Neural progenitor cell (in vitro differentiated cells): ENCODE measurements at places on chromosomes 3 and 15. TPM values are rescaled to one million over a fixed set of nuclear protein-coding genes. Genes with fewer than 3 reads are reported as not detected.

Gene STAB1
- total RNA-seq, result 0.06 TPM in 1 of 2 replicates, not detected in the other

Gene SPSB4
- total RNA-seq, result 4.9 and 10.7 TPM in 2 replicates

Gene PLSCR5
- total RNA-seq, result not detected in 2 replicates

Gene RARB
- total RNA-seq, result 1.4 and 1.8 TPM in 2 replicates

Gene GPR149
- not detected in 2 replicates for total RNA-seq

Gene GOLGA6A
- 0.04 and 0.59 TPM in 2 replicates for total RNA-seq

Gene POLQ
- total RNA-seq, result 15.6 and 33.2 TPM in 2 replicates

Gene SEMA3B
- total RNA-seq, result 0.80 and 8.6 TPM in 2 replicates

Gene TCAIM
- 22.0 and 31.8 TPM in 2 replicates for total RNA-seq

Gene CDHR4
- 0.12 TPM in 1 of 2 replicates, not detected in the other for total RNA-seq

Gene CDAN1
- 18.7 and 20.2 TPM in 2 replicates for total RNA-seq

Gene AADAC
- total RNA-seq, result not detected in 2 replicates

Gene C3orf70
- 4.7 and 4.8 TPM in 2 replicates for total RNA-seq

Gene LNP1
- total RNA-seq, result 17.9 and 26.5 TPM in 2 replicates

Gene SLC6A11
- total RNA-seq, result 0.86 and 1.2 TPM in 2 replicates

Gene FBXW12
- total RNA-seq, result 0.82 and 1.4 TPM in 2 replicates

Gene GRK7
- 0.03 TPM in 1 of 2 replicates, not detected in the other for total RNA-seq

Gene ZBTB20
- total RNA-seq, result 1.9 and 3.2 TPM in 2 replicates

Gene TGM4
- 0.04 and 0.12 TPM in 2 replicates for total RNA-seq

Gene LRRN1
- 57.9 and 68.8 TPM in 2 replicates for total RNA-seq

Gene INAFM2
- total RNA-seq, result 11.5 and 18.2 TPM in 2 replicates

Gene SLC22A14
- total RNA-seq, result not detected in 2 replicates

Gene ATP10A
- 0.32 and 0.59 TPM in 2 replicates for total RNA-seq

Gene GRAMD2A
- 0.40 and 0.43 TPM in 2 replicates for total RNA-seq

Gene FETUB
- total RNA-seq, result not detected in 2 replicates

Gene IMPG2
- 0.03 and 0.15 TPM in 2 replicates for total RNA-seq

Gene CSPG5
- 1.7 and 4.6 TPM in 2 replicates for total RNA-seq

Gene IL16
- 0.09 TPM in 1 of 2 replicates, not detected in the other for total RNA-seq

Gene FBLN2
- total RNA-seq, result 15.0 and 15.9 TPM in 2 replicates

Gene CCDC13
- 1.1 TPM in 1 of 2 replicates, not detected in the other for total RNA-seq

Gene MPI
- total RNA-seq, result 77.7 and 106 TPM in 2 replicates

Gene PROK2
- total RNA-seq, result 2.0 and 2.1 TPM in 2 replicates

Gene SCAMP2
- total RNA-seq, result 19.4 and 44.5 TPM in 2 replicates

Gene UNC45A
- total RNA-seq, result 47.7 and 99.5 TPM in 2 replicates

Gene BCL2A1
- not detected in 2 replicates for total RNA-seq

Gene KCNMB2
- total RNA-seq, result 0.12 TPM in 1 of 2 replicates, not detected in the other

Gene TM4SF1
- not detected in 2 replicates for total RNA-seq

Gene CAPN3
- 0.37 TPM in 1 of 2 replicates, not detected in the other for total RNA-seq

Gene GP9
- not detected in 2 replicates for total RNA-seq

Gene KIF7
- total RNA-seq, result 4.3 and 15.7 TPM in 2 replicates

Gene LRTM1
- total RNA-seq, result not detected in 2 replicates

Gene KBTBD13
- not detected in 2 replicates for total RNA-seq

Gene PLA2G4D
- not detected in 2 replicates for total RNA-seq

Gene SNX22
- 4.0 and 6.4 TPM in 2 replicates for total RNA-seq

Gene SCAANT1
- not detected in 2 replicates for total RNA-seq

Gene CCDC54
- total RNA-seq, result not detected in 2 replicates

Gene CSTA
- total RNA-seq, result not detected in 2 replicates
